ENCODE measurements at places on chromosomes 4 and X. TPM values are rescaled to one million over a fixed set of nuclear protein-coding genes. Genes with fewer than 3 reads are reported as not detected.
A peak's percentile ranks its signal among the peaks of the same experiment; 100 is the strongest.

- DNase-seq = no peak
Measured at GRCh38 chr4:75490155-75490554, 24.0 kb downstream of the RCHY1 start.

GRCh38 chr4:14182148-14182547, 554.6 kb upstream of the BOD1L1 start:
- DNase-seq = no peak

- DNase-seq = no peak
Measured at GRCh38 chr4:105896984-105897775, 1.9 kb downstream of the NPNT start.

- DNase-seq = no peak
Measured at GRCh38 chr4:103885152-103885551, 165.4 kb upstream of the TACR3 start.

Gene FREM3
- not detected for total RNA-seq

DNA sequence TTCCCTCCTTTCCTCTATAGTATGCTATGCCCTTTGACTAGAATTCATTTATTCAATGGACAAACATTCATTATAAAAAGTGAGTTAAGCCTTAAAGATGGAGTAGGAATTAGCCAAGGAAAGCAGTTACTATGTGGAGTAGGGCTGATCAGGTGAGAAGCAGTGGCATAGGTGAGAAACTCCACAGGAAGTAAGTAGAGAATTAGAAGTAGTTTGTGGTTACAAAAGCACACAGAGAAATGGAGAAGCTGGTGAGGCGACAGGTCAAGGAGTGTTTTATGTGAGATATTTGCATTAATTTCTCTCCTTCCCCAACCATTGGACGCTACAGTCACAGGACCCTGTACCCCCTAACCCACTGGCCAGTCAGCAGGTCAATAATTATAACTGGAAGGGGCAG, 30.6 kb downstream of the SETD7 start:
- DNase-seq = no peak

Gene NLGN3
- 3.1 TPM for total RNA-seq

GRCh38 chr4:125492957-125493356, 178.2 kb downstream of the FAT4 start:
- DNase-seq = no peak

DNA sequence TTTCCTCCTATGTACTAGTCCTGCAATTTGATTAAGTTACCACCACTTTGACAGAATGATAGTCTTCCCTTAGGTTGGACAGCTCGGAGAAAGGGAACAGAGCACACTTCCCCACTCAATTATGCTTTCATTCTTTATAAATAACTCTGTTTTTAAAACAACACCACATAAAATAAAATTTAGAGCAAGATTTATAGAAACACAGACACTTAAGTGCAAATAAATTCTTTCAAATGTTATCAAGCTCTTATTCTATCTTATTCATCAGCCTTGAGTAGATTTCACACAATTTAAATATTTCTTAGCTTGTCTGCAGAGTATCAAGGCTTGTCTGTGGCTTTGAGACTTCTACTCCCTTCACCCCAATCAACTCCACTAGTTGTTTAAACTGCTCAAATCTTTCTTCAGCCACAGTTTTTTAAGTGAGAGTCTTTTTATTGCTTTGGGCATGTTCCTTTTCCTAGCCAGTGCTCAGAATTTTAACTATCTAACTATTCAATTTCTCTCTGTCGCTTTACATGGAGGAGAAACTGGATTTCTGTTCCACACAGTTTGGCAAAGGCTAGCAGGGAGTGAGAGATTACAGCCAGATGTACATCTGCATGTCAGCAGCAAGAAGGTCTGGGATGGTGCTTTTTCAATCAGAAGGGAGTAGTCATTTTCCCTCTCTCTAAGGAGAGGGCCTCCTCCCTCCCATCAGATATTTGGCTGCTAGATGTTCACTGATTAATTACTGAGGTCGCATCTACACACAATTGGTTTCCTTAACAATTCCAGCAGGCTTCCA, 53.1 kb upstream of the PLAC1 start:
- no peak for DNase-seq

DNA sequence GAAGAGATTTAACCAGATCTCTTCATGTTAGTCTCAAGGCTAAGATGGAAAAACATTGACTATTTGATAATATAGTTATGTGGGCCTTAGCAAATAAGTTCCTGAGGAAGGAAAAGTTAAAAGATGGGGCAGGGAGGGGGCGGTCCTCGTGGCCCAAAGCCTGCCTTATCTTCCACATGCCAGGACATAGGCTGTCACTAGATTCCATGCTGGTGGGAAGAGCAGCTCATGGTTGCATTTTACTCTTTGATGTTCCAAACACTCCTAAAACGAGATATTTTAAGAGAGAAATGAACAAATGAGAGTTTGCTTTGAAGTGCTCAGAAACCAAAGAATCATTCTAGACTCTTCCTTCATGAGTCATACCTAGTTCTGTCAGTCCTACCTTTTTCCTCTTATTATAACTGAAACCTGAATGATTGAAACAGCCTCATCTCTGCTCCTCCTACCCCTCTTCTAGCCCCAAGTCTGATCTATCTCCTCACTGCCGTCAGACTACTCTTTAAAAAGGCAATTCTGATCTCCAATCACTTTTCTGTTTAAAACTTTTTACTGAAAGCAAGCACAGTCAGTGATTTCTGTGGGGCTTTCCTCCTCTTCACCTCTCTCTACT, 25.1 kb downstream of the RAB9B start:
- no peak for DNase-seq

DNA sequence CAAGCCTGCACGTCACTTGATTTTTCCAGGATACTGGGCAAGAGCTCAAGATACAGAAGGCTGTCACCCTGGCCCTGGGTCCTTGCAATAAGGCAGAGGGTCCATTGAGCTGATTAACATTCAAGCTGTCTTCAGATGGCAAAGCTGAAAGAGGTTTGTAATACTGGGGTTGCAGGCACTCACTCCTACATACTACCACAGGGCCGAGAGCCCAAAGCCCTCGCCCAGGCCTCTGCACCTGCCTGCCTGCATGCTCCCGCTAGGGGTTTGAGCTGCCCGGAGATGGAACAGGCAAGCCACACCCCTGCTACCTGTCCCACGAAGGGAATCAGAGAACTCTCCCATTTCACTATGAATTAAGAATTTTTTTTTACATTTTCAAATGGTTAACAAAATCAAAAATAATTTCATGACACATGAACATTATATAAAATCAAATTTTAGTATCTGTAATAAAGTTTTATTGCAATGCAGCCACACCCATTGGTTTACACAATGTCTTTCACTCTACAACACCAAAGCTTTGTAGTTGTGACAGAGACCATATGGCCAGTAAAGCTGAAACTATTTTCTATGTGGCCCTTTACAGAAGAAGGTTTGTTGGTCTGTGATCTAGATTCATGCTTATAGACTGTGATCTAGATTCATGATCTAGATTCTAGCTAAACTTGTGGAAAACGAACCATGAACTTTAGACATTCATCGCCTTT, 530.4 kb upstream of the IGFBP7 start:
- no peak for DNase-seq

- DNase-seq = no peak
Measured at GRCh38 chrX:24030597-24030996, 3.6 kb upstream of the KLHL15 start.

Gene MOSPD2
- 11.8 TPM for total RNA-seq

Gene RASL11B
- total RNA-seq = 24.8 TPM

DNA sequence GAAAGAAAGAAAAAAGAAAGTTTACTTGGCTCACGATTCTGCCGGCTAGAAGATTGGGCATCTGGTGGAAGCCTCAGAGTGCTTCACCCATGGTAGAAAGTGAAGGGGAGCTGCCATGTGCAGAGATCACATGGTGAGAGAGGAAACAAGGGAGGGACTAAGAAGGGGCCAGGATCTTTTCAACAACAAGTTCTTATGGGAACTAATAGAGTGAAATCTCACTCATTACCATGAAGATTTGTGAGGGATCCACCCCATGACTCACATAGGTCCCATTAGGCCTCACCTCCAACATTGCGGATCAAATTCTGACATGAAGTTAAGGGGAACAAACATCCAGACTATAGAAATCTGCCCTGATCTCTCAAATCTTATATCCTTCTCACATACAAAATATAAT, 61.3 kb upstream of the UGT8 start:
- no peak for DNase-seq

GRCh38 chrX:68644861-68645260, 2.6 kb upstream of the STARD8 start:
- no peak for DNase-seq

Gene UCHL1
- total RNA-seq = 1,012 TPM

Gene GYG2
- 21.9 TPM for total RNA-seq

Gene SLC38A5
- total RNA-seq = 136 TPM

DNA sequence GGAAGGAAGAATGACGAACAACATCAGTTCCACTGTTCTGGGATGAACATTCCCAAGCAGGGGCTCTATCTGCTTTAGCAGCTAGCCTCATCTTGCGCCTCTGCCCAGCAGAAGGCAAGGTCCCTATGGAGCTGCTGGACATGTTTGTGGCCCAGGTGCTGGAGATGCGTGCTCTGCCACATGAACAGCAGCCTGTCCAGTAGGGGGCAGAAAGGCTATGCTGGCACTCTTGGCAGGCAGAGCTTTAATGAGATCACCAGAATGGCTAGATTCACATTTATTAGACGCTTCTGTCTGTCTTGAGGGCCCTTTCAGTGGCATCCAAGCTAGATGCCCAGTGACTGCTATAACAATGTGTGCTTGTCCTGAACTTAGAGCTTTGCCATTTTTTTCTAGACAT, 1826.0 kb downstream of the STIM2 start:
- peak; percentile 72 for DNase-seq

Gene P2RY4
- 0.27 TPM for total RNA-seq

Gene CFP
- total RNA-seq = 0.49 TPM

DNA sequence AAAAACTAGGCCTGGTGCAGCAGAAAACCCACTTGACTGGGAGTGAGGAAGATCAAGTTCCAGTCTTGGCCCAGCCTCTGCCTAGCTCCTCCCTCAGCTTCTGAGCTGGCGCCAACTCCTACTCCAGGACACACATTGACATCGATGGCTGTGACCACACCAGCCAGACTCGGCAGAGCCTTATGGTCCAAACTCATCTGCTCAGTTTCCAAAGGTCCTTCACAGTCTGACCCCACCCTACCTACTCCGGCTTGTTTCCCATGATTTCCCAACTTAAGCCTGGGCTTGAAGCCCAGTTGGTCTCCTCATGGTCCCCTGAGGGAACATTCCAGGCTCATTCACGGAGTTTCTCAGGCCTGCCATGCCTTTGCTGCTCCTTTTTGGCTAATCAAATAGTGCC, 10.1 kb downstream of the ELF4 start:
- no peak for DNase-seq

GRCh38 chr4:77100234-77100633, 24.4 kb upstream of the CCNI start:
- no peak for DNase-seq

DNA sequence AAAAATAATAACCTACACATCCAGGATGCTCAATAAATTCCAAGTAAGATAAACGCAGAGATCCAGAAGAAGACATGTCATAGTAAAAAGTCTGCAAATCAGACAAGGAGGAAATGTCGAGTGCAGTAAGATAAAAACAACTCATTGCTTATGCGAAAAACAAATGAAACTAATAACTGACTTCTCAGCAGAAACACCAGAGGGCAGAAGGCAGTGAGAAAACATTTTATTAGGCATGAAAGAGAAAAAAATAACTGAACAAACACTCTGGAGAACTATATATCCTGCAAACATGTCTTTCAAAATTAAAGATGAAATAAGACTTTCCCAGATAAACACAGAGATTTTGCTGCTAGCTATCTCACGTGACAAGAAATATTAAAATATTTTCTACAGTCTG, 201.3 kb upstream of the CTSO start:
- DNase-seq = no peak

- no peak for DNase-seq
Measured at GRCh38 chr4:138444260-138444659, 202.1 kb upstream of the SLC7A11 start.

- DNase-seq = no peak
Measured at GRCh38 chr4:113153529-113154101, 104.2 kb downstream of the ANK2 start.

DNA sequence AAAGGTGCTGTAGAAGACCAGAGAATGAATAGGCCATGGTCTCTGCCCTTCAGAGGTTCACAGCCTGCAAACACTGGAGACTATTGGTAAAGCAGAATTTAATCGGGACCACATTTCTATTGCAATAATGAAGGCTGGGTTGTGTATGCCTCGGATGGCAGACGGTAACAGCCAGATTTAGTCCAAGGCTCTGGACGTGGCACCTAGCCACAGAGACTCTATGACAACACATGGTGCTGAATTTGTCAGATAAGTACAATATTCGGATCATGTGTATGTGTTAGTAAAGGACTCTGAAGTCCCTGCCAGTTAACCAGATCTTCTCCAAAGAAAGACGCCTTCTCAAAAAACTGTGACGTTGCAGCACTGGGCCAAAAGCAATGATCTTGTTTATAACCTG, 129.0 kb downstream of the DCTD start:
- DNase-seq = no peak

Gene PCDH7
- 2.8 TPM for total RNA-seq

Gene SLC6A14
- not detected for total RNA-seq

- DNase-seq = no peak
Measured at GRCh38 chrX:6228720-6229119, at the start of gene NLGN4X. Gene NLGN4X (minus strand): TSS chrX:6228867. CDS start chrX:6151466, 77,401 bp downstream.

DNA sequence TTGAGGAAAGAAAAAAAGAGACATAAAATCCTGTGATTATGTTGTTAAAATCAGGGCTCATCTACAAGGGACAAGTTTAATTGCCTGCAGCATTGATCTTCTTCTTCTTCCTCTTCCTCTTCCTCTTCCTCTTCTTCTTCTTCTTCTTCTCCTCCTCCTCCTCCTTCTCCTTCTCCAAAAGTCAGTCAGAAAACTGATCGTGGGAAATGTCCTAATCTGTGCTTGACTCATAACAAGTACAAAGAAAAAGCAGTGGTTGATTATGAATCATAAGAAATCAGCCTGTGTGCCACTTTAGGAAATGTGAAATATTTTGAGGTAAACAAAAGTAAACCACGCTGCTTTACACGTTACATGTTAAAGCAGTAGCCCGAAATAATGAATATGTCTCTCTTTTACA, 2.7 kb upstream of the ATP10D start:
- no peak for DNase-seq

Gene PDE5A
- total RNA-seq = 3.2 TPM

- DNase-seq = no peak
Measured at GRCh38 chr4:159608436-159608835, 505.6 kb downstream of the RAPGEF2 start.

DNA sequence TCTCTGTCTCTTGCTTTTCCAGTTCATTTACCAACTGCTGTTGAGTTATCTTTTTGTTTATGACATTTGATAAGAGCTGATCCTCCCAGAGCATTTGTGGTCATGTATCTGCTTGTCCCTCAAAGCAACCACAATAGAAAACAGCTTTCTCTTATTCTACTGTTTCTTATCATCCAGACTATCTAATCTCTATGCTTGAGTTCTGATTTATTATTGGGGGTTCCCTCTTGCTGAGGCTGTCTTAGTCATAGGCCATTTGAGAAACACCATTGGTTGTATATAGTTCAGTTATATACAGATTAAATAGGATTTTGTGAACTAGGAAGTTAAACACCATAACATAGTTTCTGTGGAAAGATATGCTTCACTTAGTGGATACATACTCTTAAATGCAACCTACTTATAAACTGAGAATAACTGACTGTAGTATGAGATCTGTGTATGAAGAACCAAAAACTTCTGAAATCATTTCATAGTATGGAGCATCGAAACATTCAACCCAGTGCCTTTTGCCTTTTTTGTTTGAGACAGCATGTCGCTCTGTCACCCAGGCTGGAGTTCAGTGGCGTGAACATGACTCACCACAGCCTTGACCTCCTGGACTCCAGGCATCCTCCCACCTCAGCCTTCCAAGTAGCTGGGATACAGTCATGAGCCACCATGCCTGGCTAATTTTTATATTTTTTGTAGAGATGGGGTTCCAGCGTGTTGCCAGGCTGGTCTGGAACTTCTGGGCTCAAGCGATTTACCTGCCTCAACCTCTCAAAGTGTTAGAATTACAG, 75.8 kb downstream of the STIM2 start:
- DNase-seq = no peak

All from glutamatergic neuron (in vitro differentiated cells).